Activated T-cell treated with anti-CD3 and anti-CD28 coated beads for 48 hours (primary cell): ENCODE measurements at places on chromosomes 11 and 22.

DNA sequence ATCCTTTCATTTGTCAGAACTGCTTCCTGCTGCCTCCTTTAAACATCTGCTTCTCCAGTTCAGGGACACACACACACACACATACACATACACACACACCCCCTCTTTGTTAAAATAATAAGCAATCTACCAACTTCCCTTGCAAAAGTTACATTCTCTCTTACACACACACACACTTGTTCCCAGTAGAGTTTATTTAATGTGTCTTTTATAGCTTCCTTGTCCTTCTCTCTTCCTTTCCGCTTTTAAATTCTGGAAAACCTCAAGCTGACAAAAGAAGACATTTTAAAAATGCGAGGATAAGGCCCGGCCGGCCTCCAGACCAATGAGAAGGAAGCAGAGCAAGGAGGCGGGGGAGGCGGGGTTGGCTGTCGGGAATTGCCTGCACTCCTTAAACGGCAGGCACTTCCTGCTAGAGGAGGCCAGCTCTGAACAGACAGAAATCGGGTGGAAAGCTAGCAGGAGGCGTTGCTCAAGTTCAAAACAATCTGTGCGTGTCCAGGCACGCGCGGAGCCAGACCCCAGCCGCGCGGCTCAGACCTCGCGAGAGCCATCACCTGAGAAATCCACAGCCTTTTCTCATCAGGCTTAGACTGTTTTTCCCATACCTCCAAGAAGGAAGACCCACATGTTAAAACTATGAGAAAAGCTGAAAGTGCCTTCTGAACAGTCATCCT, 99.9 kb downstream of the MAML2 start:
- peak; percentile 75 for DNase-seq

DNA sequence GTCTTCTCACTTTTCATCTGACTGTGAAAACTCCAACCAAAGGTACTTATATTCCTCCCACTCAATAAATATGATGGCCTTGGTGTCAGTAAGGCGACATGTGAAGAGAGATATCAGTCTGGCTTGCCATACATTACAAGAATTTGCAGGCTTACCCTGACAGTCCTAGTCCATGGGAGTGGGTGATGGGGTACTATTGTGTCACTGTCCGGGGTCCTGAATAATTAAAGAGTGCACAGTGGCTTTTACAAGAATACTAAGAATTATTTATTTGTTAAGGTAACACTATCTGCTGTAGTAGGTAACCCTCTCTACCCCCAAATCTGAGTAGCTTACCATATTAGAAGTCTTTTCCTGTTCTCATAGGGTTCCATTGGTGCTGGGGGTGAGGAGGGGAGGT, 23.1 kb upstream of the IZUMO1R start:
- no peak for DNase-seq

DNA sequence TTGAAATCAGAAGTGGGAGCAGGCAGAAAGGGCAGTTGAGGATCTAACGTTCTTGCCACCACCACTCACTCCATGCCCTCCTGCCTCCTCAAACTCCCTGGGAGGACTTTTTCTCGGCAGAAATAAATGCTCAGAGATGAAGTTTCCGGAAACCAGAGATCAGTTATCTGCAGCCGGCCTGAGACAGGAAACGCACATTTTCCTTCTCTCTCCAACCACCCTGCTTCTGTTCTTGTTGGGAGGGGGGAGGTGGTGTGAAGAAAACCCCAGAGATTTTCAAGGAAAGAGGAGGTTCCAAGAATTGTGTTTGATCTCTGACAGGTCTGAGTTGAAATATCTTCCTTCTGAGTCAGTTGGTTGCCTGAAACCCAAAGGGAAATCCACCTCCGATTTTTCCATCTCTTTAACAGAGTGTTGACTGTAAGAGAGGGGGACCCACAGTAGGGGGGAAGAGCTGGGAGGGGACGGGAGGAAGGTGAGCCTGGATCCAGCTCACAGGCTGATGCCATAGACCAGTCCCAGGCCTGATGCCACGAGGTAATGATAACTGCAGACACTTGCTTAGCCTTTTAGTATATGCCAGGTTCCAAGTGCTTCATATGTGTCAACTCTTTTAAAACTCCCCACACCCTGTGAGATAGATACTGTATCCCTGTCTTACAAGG, 100.8 kb downstream of the TRAF6 start:
- no peak for DNase-seq

GRCh38 chr11:72970557-72971118, 156.4 kb downstream of the ATG16L2 start:
- DNase-seq, result no peak

- no peak for DNase-seq
These were observed 654.9 kb upstream of the ANO5 start for GRCh38 chr11:21537980-21538379.

- no peak for DNase-seq
These were observed 59.8 kb downstream of the LUZP2 start for GRCh38 chr11:24556693-24557092.

DNA sequence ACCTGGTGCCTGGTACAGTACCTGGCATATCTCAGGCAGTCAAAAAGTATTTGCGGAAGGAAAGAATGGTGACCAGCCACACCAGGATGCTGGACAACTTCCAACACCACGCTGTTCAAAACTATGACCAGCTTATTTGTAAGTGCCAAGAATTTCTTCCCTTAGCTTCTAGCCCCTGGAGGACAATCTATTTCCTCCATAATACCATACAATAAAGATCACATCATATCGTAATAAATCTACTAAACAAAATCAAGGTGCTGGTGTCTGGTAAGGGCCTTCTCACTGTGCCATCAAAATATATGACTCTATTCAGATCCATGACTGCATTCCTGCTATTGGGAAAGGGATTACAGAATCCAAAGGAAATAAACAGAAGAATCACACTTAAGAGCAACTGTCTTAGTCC, 51.5 kb downstream of the ALG9 start:
- no peak for DNase-seq

- DNase-seq, result no peak
These were observed 4.5 kb downstream of the DBX1 start for GRCh38 chr11:20155683-20156279.

DNA sequence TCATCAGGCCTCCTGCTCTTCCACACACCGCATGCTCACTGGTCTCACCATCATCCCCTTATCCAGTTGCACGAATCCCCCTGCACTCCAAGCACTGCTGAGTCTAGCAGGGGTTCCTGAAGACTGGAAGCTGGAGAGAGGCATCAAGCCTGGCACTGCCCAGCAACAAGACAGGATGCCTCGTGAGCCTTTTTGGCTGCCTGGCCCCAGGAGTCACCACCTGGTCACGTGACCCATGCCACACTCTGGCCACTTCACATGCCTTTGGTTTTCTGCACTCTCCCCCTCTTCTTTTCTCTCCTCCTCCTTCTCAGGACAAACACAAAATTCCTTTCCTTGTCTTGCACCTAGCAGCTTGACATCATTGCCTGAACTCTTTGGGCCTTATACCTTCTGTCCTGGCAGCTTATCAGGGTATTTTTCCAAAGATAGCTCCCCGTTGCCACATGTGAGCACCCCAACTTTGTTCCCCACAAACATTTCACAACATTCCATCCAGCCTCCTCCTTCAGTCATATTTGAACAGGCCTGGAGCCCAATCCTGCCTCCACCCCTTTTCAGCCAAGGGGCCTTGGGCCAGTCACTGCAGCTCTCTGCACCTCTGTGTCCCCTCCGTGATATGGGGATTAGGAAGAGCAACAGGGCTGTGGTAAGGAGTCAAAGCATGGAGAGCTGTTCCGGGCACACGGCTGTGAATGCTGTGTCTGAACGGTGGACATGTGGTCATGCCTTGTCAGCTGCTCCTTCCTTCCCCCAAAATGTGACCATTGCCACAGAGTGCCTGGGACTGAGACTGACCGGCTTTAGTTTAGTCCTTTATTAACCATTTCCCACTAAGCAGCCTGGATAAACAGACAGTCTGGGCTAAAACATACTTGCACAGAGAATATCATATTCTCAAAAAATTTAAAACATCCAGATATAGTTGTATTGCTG, 2.8 kb upstream of the PACSIN2 start:
- no peak for DNase-seq

- no peak for DNase-seq
These were observed 932.7 kb downstream of the TBC1D22A start for GRCh38 chr22:47695176-47695575.

- no peak for DNase-seq
These were observed 5.5 kb downstream of the FGF19 start for GRCh38 chr11:69698362-69698761.

DNA sequence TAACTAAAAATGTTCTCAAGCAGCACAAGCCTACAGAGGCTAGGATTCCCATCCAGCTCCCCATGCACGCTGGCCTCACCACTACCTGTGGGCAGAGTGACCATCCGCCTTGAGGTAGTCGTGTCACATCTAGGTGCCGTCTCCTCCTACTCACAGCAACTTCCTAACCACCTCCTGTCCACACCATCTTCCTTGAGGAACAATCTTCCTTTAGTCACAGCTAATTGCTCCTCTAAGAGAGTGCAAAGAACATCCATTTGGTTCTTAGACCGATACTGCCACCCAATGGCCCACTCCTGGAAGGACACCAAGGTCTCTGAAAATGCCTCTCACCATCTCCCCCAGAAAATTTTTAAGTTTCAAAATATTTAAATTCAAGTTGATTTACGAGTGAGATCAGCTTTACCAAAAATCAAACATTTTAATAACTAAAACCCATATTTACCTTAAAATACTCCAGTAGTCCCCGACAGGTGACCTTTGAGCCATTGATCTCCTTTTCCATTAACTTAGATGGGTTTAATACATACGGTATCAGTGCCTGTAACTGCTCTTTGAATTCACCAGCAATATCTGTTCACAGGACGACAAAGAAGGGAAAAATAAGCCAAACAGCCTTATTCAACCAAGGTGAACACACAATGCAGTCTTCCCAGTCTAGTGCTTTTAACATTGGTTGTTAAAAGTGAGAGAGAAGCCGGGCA, 21.7 kb upstream of the PLAAT3 start:
- peak; percentile 44 for DNase-seq

DNA sequence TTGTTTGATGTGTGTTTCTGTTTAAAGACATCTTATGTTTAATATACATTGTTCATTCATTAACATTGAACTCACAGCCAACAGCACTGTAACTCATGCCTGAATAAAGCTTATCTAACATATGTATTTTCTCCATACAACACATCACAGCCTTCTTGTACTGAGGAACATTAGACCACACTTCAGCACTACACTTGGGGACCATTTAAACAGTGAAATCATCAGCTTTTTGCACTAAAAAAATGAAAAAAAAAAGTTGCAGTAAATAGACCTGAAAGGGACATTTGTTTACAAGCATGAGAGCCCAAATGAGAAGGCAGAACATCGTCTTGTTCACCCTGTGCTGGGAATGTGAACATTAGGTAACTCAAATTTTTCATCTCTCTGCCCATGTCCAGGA, 15.3 kb upstream of the TPP1 start:
- DNase-seq, result no peak

GRCh38 chr22:25695146-25695545, 46.8 kb upstream of the MYO18B start:
- no peak for DNase-seq

- no peak for DNase-seq
These were observed 814.6 kb downstream of the DLG2 start for GRCh38 chr11:84812471-84812969.

- DNase-seq, result no peak
These were observed 11.7 kb downstream of the TMPRSS5 start for GRCh38 chr11:113694390-113694789.

- DNase-seq, result no peak
These were observed 13.7 kb downstream of the CHADL start for GRCh38 chr22:41226723-41227655.

DNA sequence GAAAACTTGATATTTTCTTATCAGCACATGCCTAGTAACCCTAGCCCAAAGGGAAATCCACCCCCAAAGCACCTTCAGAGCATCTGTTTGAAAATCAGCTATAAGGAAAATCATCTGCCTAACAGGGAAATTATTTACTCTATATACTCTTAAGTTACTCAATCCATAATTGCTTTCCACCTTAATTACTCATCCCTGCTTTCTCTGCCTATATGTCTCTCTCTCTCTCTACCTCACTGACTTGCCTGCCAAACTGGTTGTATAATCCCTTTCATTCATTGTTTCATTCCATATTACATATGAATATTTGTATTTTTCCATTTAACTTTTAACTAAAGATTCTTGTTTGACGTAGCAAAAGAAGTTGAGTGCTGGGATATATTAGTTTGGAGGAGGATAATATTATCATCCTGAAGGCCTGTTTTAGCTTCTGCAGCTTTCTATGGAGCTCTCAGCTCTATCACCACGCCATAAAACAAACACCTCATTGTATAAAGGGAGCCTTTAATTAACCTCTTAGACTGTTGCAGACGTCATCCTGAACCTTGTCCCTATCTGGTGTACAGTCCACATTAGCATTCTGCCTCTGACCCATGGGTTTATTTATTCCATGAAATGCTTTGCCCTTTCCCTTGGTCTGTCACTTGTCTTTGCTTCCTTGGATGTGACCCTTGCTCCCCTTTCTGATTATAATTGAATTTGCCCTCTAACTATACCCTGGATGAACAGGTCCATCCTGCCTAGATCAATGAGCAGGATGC, 98.9 kb downstream of the INSC start:
- DNase-seq, result no peak

GRCh38 chr11:133600786-133601185, 68.5 kb upstream of the OPCML start:
- no peak for DNase-seq

GRCh38 chr11:69411257-69411924, 70.1 kb upstream of the LINC01488 start:
- DNase-seq, result no peak

GRCh38 chr11:64036087-64037026, 626 bp downstream of the FLRT1 start:
- peak; percentile 6 for DNase-seq

DNA sequence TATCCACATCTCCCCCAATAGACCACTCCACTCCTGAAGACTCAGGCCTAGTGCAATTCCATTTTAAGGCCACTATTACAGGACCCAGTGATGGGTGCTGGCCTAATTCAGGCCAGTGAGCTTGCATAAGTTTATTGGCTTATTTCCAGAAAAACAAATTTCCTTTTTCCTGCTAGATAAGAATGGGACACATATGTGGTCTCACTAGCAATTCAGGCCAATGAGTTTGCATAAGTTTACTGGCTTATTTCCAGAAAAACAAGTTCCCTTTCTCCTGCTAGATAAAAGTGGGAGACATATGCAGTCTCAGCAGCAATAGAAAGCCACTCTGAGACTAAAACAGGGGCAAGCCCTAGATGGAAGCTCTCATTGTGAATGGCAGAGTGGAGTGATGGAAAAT, 22.4 kb downstream of the ADM start:
- DNase-seq, result no peak

GRCh38 chr11:78810559-78811009, 235.9 kb upstream of the NARS2 start:
- no peak for DNase-seq

DNA sequence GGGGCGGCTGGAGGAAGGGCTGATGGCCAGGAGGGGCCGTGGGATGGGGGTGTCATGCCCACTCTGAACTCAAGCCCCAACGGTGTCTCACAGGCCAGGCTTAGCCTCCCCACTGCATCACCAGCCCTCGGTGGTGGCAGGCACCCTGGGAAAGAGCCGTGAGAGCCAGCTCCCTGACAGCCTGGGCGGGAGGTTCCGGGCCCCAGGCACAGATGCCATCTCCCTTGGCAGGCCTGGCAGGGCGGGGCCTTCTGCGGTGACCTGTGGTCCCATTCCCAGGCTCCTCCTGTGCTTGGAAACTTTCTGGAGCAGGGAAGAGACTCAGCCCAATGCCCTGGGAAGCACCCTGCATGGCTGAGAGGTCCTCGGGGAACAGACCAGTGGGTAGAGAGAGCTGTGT, 4.8 kb downstream of the PHLDA2 start:
- no peak for DNase-seq

GRCh38 chr11:36156161-36156816, 132.9 kb downstream of the COMMD9 start:
- DNase-seq, result no peak

- no peak for DNase-seq
These were observed 1078.9 kb downstream of the OPCML start for GRCh38 chr11:132453406-132453805.
